ENCODE measurements at places on chromosomes 5 and 9.

GRCh38 chr5:151890299-151890698, 34.4 kb downstream of the GLRA1 start:
- DNase-seq: no peak

DNA sequence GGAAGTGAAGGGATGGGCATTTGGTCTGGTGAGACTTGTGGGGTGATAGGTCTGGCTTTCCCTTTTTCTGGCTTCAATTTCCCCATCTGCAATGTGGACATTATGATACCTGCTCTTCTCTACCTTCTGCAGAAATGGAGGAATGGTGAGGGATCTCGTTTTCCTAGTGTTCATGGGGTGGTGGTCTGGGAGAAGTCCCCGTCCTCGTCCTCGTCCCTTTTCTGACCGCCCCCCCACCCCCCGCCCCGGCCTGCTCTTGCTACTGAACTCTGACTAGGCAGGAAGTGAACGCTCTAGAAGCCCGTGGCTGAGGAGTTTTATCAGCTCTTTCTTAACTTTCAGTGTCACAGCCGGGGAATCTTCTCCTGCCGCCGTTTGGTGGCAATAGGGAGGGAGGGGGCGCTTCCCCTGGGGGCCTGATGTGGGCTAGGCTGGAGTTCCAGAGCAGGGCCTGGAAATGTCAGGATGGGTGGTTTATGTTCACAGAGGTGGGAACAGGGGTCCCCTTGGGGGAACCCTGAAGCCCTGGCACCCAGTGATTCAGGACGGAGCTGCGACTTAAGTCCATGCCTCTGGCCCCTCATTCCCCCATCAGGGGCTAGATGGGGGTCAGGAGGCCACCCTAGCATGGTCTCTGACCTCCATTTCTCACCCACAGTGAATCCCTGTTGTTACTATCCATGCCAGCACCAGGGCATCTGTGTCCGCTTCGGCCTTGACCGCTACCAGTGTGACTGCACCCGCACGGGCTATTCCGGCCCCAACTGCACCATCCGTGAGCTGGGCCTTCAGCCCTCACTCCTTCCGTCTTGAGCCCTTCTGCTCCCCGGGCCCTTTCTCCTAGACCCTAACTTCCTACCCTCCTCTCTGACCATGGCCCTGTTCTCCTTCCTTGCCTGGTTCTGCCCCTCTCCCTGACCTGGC, 6.7 kb downstream of the PTGS1 start:
- DNase-seq: no peak

DNA sequence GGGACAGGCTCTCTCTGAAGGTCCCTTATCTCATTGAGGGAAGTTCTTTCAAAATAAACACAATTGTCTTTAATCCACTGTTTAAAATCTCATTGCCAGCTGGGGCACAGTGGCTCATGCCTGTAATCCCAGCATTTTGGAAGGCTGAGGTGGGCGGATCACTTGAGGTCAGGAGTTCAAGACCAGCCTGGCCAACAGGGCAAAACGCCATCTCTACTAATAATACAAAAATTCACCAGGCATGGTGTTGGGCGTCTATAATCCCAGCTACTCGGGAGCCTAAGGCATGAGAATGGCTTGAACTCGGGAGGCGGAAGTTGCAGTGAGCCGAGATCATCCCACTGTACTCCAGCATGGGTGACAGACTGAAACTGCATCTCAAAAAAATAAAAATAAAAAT, 8.3 kb upstream of the NDFIP1 start:
- no peak for DNase-seq

DNA sequence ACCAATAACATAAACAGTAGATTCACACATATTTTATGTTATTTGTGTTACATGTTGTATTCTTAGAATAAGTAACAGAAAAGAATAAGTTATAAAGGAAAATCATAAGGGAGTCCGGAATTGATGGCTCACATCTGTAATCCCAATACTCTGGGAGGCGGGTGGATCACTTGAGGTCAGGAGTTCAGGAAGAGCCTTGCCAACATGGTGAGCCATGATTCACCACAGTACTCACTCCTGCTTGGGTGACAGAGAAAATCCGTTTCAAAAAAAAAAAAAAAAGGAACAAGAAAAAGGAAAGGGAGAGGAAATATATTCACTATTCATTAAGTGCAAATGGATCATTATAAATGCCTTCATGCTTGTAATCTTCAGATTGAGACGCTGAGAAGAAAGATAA, 533.3 kb upstream of the CDH9 start:
- DNase-seq: no peak

DNA sequence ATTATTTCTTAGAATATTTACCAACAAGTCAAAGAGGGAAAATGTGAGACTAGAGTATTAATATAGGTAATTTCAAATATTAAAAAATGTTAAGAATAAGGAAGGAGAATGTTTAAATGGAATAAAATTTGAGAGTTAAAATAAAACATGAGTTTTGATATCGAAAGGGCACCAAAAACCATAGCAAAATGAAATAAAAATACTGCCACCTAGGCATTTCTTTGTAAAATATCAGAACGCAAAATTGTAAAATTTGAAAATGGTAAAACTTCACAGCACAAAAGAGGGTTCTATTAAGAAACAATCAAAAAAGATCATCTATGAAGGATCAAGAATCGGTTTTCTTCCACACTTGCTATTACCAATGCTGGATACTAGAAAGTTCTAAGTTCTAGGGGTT, 418.3 kb downstream of the TAF11L14 start:
- DNase-seq: no peak

DNA sequence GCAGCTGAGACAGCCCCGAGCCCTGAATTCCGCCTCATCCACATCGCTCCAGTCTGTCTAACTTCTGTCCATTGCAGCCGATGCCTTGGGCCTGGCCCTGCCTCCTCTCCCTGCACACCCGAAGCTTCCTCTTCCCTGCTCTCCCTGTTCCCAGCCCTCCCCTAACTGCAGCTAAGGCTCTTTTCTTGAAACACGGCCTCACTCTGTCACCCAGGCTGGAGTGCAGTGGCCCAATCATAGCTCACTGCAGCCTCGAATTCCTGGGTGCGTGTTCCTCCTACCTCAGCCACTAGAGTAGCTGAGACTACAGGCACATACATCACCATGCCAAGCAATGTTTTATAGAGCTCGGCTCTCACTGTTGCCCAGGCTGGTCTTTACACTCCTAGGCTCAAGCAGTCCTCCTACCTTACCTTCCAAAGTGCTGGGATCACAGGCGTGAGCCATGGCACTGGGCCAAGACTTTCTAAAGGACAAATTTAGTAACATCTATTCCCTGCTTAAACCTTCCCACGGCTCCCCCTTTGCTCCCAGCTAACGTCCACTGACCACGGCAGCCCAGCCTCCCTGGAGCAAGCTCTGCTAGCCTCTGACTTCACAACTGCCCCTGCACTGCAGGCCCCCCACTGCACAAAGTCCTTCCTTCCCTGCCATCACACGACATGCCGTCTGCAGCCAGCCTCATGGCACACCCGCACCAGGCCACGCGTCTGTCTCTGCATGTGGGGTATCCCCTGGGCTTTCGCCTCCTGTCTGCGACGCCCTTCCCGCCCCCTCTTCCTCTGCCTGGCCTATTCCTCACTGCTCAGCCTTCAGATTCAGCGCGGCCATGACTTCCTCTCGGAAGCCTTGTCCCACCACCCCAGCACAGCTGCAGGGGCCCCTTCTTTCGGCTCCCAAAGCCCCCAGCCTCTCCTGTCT, 28.6 kb downstream of the LAMC3 start:
- no peak for DNase-seq

- no peak for DNase-seq
These were observed 22.9 kb downstream of the KIF2A start for GRCh38 chr5:62328772-62329491.

- DNase-seq: no peak
These were observed 48.2 kb upstream of the NFIB start for GRCh38 chr9:14362175-14362574.
